T-cell (primary cell): ENCODE measurements at places on chromosomes 11 and 22.
A peak's percentile ranks its signal among the peaks of the same experiment; 100 is the strongest.

DNA sequence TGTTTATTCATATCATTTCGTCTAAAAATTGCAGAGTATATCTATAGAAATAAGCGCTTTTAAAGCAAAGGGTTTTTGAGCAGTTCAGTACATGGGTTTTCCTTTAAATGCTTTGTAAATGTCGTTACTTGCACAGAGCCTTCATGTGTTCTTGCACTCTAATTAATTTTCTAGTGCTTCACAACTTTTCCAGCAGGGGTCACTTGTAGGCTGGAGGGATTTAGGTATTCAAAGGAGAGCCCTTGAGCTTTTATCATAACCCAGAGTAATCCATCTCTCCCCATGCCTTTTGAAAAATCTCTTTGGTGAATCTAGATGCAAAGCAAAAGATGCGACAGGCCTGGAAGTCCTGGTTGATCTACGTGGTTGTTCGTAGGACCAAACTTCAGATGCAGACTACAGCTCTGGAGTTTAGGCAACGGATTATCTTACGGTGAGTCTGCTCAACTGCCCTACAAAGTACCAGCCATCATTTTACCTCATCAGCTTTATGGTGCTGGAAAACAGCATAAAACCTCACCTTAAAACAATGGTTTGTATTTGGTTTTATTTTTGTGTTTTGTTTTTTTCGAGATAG lies 60.4 kb downstream of the SFI1 start:
- peak; percentile 5 for DNase-seq

GRCh38 chr11:126512741-126513715 lies 157.5 kb downstream of the ST3GAL4 start:
- no peak for DNase-seq

DNA sequence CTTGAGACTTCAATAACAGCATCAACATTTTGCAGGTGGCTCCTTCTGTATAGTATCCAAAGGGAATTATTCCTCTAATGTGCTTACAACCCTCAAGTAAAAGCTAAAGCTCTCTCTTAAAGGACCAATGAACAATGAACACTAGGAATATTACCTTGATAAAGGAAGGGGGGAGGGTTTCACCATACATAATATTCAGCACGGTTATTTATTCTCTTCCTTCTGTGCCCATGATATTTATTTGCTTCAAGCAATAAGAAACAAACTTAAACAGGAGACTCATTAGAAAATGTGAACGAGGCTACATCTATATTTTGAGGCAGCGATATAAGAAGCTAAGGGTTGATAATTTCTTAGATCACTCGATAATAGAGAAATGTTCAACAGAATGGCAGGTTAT lies 21.2 kb downstream of the BLID start:
- no peak for DNase-seq

DNA sequence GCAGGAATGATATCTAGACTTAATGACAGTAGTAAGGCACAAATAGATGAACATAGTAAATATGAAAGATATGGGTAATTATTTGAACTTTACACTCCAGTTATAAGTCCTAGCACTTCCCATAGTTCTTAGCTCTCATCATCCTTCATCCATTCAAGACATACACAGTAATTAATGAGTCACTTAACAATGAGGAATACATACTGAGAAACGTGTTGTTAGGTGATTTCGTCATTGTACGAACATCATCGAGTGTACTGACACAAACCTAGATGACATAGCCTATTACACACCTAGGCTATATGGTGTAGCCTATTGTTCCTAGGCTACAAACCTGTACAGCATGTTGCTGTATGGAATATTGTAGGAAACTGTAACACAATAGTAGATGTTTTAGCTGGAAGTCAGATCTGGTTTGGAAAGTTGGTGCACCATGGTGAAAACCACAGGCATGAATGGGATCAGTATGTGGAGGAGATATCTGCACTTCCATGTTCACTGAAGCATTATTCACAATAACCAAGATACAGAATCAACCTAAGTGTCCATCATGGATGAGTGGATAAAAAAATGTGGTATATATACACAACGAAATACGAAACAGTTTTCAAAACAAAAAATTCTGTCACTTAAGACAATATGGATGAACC lies 229.9 kb upstream of the PITPNB start:
- no peak for DNase-seq

DNA sequence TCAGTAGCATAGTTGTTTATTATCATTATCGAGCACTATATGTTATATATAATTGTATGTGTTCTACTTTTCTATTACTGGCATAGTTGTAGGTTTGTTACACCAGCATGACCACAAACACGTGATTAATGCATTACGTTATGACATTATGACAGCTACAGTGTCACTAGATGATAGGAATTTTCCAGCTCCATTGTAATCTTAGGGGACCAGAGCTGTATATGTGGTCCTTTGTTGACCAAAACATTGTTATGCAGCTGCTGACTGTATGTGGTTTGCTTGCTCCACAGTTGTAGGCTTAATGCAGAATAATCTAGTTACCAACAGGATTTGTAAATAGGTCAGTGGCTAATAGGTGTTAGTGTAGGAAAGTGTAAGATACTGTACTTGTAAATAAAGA lies 66.1 kb downstream of the HSD17B12 start:
- DNase-seq: no peak

- no peak for DNase-seq
Measured at GRCh38 chr11:28107191-28107749, 686 bp downstream of the KIF18A start.

DNA sequence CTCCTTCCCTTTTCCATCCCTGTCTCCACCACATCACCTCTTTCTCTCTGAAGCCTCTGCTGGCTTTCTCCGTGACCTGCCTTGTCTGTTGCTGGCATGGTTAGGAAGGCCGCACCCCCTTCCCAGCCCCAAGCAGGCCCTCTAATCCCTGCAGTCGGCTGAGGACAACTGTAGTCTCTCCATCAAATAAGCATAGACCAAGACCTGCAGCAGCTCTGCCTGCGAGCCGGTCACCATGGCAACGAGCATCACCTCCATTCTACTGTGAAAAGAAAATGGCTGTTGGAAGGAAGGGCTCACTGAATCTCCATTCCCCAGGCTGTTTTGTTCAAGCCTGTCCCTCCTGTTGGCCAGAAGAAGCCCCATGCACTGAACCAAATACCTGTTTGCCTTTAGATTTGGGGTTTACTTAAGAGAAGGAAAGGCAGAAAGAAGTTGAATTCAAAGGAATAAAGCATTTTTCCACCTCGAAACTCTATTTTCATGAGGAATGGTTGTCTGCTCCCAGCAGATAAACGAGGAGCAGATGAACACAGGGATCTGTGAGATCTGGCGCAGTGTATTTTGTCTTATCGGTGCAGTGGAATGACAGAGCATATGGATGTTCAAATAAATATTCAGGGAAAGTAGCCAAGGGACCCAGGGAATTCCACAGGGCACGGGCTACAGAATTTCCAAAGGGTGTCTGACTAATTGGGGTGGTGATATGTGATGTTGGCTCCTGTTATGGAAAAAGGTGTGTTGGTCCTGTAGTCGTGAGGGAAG lies 113.1 kb upstream of the TTC12 start:
- DNase-seq: no peak

- DNase-seq: peak; percentile 88
Measured at GRCh38 chr11:64894070-64894811, 15.8 kb upstream of the EHD1 start.

DNA sequence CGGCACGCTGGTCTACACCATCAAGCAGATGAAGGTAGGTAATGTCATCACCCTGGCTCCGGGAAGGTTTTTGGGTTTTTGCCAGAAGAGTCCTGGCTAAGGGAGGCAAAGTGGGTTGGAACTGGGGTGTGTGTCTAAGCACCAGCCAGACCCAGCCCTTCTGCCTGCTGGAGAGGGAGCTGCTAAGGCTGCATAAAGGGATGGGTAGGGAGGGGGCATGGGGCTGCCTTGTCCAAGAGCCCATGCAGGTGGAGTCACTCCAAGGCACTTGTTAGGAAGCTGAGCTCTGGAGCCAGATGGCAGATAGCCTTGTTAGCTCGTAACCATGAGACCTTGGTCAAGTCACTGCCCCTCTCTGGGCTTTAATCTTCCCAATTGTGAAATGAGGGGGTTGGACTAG lies 48.0 kb downstream of the TIMP3 start:
- no peak for DNase-seq

DNA sequence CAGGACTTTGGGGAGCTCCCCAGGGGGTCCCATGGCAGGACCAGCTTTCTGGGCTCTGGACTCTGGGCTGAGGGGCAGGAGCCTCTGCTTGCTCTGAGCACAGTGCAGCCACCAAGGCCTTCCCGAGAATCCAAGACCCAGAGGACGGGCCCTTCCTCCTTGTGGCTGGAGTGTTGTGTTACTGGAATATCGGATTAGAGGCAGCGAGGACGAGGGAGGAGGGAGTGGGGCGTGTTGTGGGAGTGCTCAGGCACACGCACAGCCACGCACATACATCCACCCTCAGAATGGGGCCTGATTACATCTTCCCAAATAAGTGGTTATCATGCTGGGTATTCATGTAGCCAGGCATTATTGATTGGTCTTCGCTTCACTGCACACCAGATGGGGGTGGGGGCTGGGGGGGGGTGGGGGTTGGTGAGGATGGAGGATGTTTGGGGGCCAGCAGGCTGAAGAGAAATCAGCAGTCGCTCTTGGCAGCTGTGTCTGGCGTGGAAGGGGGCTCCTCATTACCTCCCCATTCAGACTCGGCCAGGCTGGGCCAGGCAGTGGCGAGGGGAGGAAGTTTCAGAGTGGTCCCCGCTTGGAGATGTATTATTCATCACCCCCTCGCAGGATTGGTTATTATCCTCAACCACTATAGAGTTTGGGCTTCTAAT lies 120.9 kb downstream of the ST3GAL4 start:
- DNase-seq: no peak

DNA sequence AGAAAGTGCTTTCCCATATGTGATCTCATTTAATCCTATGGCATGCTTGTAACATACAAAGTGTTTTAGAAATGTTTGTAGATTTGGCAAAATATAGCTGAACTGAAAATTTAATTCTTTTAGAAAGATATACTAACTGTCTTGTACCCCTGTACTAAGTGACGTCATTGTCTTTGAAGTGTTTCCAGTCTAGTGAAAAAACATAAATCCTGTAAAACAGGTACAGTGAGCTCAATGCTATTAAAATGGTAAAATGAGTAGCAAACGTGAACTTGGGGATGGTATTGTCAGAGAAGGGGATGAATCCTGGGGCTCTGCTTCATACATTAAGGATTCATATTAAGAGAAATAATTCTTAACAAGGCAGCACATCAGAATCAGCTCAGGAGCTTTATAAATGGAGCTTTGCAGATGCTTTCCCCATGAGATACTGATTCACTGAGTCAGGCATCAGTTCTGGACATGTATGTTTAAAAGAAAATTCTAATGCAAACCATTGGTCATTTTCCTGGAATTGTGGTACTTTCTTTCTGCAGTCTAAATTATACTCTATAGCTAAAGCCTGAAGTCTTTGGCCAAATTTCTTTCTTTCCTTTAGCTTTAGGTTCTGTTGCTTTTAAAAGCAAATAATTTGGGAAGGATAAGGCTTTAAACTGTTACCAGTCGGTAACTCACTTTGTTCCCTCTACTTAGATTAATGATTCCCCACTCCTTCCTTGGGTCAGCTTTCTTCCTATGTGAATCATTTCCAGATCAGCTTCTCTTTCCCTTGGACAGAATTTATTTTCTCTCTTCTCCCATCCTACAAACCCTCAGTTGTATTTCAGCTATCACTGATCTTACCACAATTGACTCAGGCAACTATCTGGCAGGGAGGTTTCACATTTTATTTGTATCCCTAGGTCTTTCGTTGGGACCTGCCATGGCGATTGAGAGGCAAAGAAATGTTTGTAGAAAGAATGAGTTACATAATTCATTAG lies 57.5 kb upstream of the DDI1 start:
- DNase-seq: no peak

GRCh38 chr22:40178417-40179409 lies 988 bp downstream of the TNRC6B start:
- peak; percentile 44 for DNase-seq

- DNase-seq: peak; percentile 76
Measured at GRCh38 chr11:60970369-60970774, 1.1 kb upstream of the CD6 start.

GRCh38 chr11:86383041-86383955 lies 8.6 kb downstream of the CCDC81 start:
- DNase-seq: no peak

- no peak for DNase-seq
Measured at GRCh38 chr11:127624306-127624856, 623.8 kb upstream of the KIRREL3 start.

DNA sequence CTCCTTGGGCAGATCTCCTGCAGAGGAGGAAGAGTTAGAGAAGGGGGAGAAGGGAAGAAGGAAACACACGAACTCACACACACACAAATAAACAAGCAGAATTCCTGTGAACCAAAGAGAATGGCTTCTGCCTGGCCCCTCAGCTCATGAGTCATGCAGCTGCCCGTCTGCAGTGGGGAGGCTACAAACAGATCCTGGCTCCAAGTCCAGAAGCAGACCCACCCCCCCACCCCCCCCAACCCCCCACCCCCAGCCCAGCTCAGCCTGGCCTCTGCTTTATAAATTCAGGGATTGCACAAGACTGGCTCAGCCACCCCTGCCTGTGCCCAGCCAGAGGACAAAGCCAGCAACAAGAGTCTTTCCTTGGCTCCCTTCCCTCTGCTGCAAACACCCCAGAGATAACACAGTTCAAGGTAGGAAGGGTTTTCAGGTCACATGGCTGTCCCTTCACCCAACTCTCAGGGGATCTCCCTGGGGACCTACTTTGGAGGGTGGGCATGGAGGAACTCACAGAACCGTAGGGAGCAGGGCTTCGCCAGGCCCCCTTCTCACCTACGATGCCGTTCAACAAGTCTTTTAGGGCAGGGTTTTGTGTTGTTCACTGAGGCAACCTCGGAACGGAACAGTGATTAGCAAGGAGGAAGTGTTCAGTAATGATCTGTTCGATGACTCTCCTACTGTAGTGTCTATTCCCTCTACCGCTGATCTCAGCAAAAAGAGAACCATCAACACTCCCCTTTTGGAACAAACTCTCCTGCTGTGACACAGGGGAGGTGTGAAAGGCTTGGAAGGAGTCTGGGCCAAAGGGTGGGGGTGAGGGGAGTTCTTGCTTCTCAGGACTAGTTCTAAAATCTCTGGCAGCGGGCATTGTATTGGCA lies 35.5 kb downstream of the RPL27A start:
- no peak for DNase-seq

DNA sequence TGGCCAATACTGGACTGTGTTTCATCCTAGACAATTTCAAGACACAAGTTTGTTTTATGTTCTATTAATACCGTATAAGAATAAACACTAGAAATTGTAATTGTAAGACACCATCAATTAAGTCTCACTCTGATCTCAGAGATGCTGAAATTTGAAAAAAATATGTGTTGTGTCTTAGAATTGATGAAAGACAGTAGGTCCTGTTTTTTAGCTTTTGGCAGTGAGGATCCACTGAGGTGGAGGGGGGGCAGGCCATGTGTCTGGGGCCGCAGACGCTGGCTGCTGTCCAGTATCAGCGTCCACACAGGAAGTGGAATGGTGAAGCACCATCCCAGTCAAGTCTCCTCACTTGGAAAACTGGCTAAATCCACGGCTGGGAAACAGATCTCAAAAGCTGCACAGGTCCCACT lies 22.5 kb upstream of the ALG8 start:
- DNase-seq: no peak

GRCh38 chr11:14312736-14313438 lies 46.1 kb downstream of the RRAS2 start:
- no peak for DNase-seq

GRCh38 chr11:85698195-85698594 lies 12.2 kb upstream of the CCDC89 start:
- DNase-seq: no peak
